ENCODE measurements at places on chromosomes 7 and 10.

- DNase-seq = no peak
Measured at GRCh38 chr10:75461672-75462649, 30.5 kb downstream of the LRMDA start.

- no peak for DNase-seq
Measured at GRCh38 chr10:8227246-8227645, 172.8 kb downstream of the GATA3 start.

DNA sequence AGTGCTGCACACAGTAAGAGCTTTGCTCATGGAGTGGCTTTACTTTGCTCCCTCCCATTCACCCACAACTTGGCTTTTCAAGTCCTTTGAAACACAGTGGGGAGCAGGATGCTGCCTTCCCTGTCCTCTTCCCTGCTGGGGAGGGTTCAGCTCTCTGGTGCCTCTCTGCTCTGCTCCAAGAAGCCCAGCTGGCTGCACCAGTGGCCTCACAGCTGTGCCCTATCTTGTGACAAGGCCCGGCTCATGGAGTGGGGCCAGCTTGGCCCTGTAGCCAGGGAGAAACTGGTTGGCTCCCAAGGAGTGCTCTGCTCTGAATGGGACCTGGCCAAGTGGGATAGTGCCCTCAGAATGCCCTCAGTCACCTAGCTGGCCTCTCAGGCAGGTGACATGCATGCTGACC is 212.3 kb upstream of the ZMIZ1 start:
- DNase-seq = no peak

- no peak for DNase-seq
Measured at GRCh38 chr7:139842401-139843210, 13.5 kb downstream of the TBXAS1 start.

DNA sequence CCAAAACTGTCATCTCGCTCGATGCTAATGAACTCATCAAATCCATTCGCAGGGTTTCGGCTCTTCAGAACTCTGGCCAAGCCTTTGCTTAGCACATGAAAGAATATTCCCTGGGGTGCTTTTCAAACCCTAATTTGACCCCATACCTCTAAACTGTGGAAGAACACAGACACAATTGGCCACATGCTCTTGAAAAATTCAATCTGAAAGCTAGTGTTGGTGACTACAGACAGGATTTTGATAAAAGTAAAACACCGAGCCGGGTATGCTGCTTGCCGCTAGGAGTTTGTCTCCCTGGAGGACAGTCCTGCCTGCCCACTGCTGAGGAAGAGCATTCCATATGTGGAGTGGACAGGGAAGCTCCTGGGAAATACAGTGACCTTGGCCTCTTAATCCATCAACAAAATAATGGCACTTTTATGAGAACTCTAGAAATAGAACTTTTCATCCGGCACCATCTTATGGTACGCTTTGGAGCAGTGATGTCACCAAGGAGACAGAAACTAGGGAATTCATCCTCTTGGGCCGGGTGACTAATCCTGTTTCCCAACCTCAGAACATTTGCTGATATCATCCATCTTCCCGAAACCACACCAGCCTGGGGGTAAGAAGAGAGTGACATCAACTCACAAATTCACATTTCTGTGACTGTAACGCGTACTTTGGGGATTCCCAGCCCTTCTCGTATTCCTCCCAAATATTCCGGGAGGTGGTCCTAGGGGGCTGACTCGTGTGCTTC is 34.2 kb downstream of the MTURN start:
- no peak for DNase-seq

DNA sequence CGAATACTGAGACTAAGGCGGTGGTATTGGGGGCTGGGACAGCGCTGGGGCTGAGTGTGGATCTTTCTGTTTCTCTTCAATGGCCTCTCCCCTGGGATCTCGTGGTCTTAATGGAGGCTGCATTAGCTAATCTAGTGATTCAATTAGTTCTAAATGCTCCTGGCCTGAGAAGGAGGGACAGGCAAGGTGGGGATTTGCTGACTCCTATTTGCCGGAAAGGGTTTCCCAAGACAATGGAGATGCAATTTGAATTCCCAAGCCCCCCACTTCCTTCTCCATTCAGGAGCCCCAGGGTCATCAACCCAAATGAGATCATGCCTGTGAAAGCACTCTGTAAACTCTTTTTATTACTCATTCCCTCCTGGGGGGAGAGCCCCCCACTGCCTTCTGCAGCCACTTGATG is 111.7 kb upstream of the PLXNA4 start:
- peak; percentile 33 for DNase-seq

DNA sequence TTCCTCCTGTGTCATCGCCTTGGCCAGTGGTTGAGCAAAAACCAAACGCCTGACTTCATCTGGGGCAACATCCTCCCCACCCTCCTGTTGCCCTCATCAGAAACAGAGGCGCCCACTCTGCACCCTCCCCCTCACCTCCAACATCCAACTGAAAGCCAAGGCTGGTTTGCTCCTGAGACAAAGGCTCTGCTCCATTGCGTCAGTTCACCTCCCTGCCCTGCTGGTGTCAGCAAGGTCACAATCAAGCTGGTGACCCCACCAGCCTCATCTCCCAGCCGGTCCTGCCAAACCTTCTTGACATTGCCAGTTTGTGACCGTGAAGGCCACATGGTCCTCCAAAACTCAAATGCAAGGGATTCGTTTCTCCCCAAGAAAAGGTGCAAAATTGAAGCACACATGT is 131.7 kb upstream of the ADAM12 start:
- DNase-seq = no peak

DNA sequence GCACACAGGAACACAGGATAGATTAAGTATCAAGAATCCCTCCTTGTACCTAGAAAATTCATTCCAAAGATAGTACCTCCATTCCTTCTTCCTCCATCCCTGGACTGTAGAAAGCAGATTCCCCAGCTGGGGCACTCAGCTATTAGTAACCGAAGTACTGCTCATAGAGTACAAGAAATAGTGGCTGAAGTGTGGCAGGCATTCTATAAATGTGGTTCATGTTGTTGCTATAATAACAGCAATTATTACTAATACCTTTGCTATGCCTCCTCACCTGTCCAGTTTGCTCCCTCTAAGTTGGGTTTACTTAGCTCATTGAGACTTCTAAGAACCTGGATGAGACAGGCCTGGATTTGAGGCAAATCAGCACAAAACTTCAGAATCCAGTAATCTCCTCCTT is 453.2 kb downstream of the GRM8 start:
- DNase-seq = no peak

GRCh38 chr10:3781468-3782145 is 3.4 kb downstream of the KLF6 start:
- DNase-seq = no peak

GRCh38 chr7:31051598-31052486 is at the start of gene ADCYAP1R1:
TSS of gene ADCYAP1R1 (plus strand) at chr7:31052308. CDS start at chr7:31063265, 10,957 bp downstream.
- peak; percentile 16 for DNase-seq

DNA sequence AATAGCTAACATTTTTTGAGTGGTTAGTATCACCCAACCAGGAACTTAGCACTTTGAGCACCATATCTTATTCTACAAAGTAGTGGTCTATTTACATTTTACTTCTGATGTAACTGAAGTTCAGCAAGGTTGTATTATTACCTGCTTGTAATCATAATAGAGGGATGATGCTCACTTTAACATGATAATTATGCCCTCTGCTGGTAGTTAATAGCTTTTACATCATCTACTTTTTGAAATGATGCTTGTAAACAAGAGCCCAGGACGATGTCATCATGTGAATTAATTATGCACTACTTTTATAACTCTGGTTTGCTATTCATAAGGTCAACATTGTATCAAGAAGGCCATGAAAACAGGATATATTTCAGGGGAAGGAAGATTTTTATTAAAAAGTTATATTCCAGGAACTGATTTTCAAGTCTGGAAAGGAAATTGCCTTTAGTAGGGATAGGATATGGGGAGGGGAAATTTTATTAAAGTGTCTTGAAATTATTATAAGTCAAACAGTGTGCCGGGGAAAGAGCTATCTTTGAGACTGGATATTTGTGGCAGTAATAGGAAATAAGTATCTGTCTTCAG is 80.3 kb upstream of the SCIN start:
- peak; percentile 51 for DNase-seq
